ENCODE measurements at places on chromosomes 3 and 15. TPM values are rescaled to one million over a fixed set of nuclear protein-coding genes. Genes with fewer than 3 reads are reported as not detected.

- H3K27ac ChIP-seq, result no peak overlapping the region
- no peaks in the 10 kb centered on the region for H3K36me3 ChIP-seq
- H3K4me1 ChIP-seq, result no peaks in the 10 kb centered on the region
Observed at GRCh38 chr3:157652366-157652765, 149.2 kb upstream of the VEPH1 start.

GRCh38 chr3:58176827-58177489 is 33.8 kb downstream of the DNASE1L3 start:
- H3K27ac ChIP-seq, result no peak overlapping the region
- no peak overlapping the region for H3K4me3 ChIP-seq
- H3K36me3 ChIP-seq, result no peaks in the 10 kb centered on the region
- no peak for DNase-seq

Gene HRH1
- 13.7 TPM for total RNA-seq

- no peak for DNase-seq
- H3K36me3 ChIP-seq, result no peaks in the 10 kb centered on the region
- H3K4me3 ChIP-seq, result no peak overlapping the region
Observed at GRCh38 chr3:14393440-14394106, 8.8 kb upstream of the SLC6A6 start.

- H3K27me3 ChIP-seq, result no peaks in the 10 kb centered on the region
- no peak overlapping the region for H3K27ac ChIP-seq
- DNase-seq, result peak; percentile 22
- H3K4me3 ChIP-seq, result no peak overlapping the region
Observed at GRCh38 chr15:78398076-78398825, 39.8 kb upstream of the IREB2 start.

Gene MAP1A
- total RNA-seq, result 5.1 TPM

Gene MORC1
- not detected for total RNA-seq

Gene COLQ
- 0.53 TPM for total RNA-seq

DNA sequence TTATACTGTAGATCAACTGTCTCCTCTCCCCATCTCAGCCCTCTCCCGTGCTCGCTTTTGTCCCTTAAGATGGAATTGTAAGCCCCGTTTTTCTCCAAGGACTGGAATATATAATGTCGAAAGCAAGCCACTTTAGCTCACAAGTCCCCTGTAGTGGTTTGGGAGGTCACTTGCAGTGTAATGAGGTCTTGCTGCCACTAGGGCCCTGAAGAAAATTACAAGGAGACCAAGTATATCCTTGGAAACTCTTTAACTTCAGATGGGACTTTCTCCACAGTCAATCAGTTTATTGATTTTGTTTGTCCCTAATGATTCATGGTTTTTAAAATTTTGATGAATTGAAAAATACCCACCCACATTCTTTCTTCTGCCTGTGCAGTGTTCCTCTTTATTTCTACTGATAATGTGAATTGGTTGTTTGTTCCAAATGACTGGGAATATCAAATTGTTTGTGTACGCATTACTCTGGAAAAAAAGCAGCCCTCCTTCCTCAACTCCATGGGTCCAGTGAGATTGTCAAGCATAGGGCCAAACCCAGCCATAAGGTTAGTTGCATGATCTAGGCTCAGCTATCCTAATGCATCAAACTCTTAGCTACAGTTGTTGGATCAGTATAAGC is 294.8 kb downstream of the MCTP2 start:
- no peaks in the 10 kb centered on the region for H3K36me3 ChIP-seq
- no peaks in the 10 kb centered on the region for H3K4me1 ChIP-seq
- H3K4me3 ChIP-seq, result no peak overlapping the region

DNA sequence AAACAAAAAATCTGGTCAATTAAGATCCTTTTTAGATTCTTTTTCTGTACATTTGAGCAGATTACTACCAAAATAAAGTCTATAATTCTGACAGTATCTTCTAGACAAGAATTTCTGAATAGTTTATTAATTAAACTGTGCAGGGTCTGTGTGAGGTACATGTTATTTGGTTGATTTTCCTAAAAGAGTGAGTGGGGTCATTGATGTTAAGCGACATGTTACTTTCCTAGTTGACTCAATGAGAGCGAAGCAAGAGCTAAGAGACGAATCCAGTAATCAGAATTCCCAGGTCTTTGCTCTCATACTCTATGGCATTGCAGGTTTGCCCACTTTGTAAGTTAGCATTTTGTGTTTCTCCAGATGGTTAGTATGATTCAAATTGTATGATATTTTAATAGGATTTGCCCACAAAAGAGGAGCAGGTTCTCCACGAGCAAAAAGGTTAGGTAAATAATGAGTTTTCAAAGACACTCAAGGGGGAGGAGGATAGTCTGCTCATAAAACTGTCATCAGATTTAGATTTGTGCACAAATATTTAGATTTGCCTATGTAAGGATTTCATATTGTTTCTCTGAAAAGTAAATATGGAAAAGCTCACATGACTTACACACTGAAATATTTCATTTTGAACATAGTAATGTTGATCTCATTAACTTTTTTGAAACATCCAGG is 217.2 kb upstream of the CGNL1 start:
- H3K36me3 ChIP-seq, result no peaks in the 10 kb centered on the region
- H3K4me1 ChIP-seq, result no peaks in the 10 kb centered on the region
- no peaks in the 10 kb centered on the region for H3K27me3 ChIP-seq

GRCh38 chr15:78364233-78364632 is 24.1 kb downstream of the CRABP1 start:
- no peaks in the 10 kb centered on the region for H3K36me3 ChIP-seq
- DNase-seq, result no peak
- H3K4me1 ChIP-seq, result no peaks in the 10 kb centered on the region
- H3K4me3 ChIP-seq, result no peak overlapping the region
- no peaks in the 10 kb centered on the region for H3K27me3 ChIP-seq
- no peak overlapping the region for H3K27ac ChIP-seq

GRCh38 chr15:59594493-59594942 is 17.1 kb upstream of the GCNT3 start:
- H3K4me1 ChIP-seq, result peaks cover 19% of the 10 kb centered on the region
- DNase-seq, result no peak
- H3K27me3 ChIP-seq, result no peaks in the 10 kb centered on the region
- H3K4me3 ChIP-seq, result no peak overlapping the region

DNA sequence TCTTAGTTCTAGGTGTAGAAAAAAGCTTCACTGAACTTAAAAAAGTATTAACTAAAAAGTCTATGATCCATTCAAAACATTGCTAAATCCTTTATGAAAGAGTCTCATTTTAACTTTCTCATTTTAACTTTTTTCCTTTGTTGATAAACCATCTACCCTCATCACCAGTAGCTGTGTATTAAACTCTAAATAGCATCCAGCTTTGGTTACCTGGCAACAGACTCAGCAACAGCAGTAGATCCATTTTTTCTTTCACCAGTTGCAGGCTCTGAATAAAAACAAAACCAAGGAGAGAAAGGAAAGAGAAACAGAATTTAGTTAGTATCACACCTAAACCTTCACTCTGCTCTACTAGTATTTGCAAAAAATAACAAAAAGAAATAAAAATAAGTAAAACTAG is 51.6 kb downstream of the TP53BP1 start:
- H3K27ac ChIP-seq, result no peak overlapping the region
- no peaks in the 10 kb centered on the region for H3K27me3 ChIP-seq
- H3K4me3 ChIP-seq, result no peak overlapping the region
- DNase-seq, result no peak
- no peaks in the 10 kb centered on the region for H3K36me3 ChIP-seq
- H3K4me1 ChIP-seq, result no peaks in the 10 kb centered on the region

DNA sequence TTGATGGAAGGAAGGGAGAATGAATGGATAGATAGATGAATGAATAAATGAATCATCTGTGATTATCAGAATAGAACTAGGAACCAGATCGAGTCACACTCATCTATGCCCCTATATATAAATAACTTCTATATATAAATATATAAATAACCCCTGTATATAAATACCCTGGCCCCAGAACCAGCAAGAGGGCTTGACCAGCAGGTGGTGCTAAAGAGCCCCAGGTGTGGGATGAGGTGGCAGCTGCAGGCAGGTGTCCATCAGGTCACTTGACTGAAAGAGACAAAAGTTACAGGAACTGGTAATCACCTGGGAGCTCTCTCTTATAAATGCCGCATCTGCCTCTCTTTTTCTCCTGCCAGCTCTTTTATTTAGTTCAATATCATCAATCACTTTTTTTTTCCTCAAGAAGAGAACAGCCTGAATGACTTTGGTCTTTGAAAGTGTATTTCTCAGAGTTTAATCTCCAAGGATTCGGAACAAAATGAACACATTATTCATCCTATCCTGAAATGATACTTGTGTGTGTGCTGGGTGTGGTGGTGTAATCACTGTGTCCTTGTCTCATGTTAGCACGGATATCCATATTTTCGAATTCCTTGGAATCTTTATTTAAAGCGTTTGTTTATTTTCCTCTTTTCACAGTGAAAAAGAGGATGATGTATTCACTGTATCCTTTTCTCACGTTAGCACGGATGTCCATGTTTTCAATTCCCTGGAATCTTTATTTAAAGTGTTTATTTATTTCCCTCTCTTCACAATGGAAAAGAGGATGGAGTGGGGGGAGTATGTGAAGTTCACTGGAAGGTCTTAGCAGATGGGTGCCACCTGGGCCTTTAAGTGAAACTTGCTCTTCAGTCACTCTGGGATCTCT is 35.4 kb upstream of the ATG7 start:
- H3K27ac ChIP-seq, result no peak overlapping the region
- no peaks in the 10 kb centered on the region for H3K27me3 ChIP-seq
- H3K4me1 ChIP-seq, result no peaks in the 10 kb centered on the region

Gene CCR9
- 4.4 TPM for total RNA-seq

Gene VILL
- total RNA-seq, result 309 TPM

DNA sequence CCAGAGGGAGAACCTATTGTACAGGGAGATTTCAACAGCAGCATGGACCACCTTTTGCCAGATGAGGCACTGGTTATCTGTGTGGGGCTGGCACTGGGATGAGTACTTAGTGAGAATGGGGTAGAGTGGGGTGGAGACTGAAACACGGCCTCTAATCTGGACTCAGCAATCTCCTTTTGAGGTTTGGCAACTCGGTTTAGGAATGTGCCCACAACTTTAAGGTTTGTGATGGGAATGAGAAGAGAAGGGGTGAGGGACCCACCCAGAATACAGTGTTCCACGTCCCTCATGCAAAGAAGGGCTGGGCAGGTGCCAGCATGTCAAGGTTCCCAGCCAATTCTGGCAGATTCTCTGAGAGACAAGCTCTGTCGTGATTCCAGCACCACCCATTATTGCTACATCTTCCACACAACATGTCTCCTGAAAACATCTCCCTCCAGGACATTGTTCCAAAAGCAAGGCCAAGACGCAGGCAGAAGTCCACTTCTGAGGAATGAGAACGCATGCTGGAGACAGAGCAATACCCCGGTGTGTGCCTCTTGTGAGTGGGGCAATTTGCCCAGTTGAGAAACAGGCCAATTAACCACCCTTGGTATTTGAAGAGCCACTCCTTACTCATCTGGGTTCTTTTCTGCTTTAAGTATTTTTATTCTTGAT is 37.5 kb upstream of the CCR4 start:
- no peak overlapping the region for H3K27ac ChIP-seq
- no peaks in the 10 kb centered on the region for H3K4me1 ChIP-seq
- no peak overlapping the region for H3K4me3 ChIP-seq

GRCh38 chr3:97340940-97341339 is 423.6 kb upstream of the ARL6 start:
- no peak overlapping the region for H3K27ac ChIP-seq
- DNase-seq, result no peak
- H3K4me3 ChIP-seq, result no peak overlapping the region
- no peaks in the 10 kb centered on the region for H3K4me1 ChIP-seq

Gene APOD
- total RNA-seq, result 22.3 TPM

DNA sequence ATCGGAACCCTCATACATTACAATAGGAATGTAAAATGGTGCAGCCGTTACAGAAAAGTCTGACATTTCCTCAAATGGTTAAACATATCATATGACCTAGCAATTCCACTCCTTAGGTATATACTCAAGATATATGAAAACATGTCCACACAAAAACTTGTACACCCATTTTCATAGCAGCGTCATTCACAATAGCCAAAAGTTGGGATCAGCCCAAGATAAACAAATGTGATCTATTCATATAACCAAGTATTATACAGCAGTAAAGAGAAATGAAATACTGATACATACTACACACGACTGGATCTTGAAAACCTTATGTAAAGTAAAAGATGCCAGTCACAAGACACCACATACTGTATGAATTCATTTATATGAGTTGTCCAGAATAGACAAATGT is 102.4 kb downstream of the MSL2 start:
- H3K27me3 ChIP-seq, result no peaks in the 10 kb centered on the region
- peaks cover 6% of the 10 kb centered on the region for H3K36me3 ChIP-seq
- H3K4me1 ChIP-seq, result no peaks in the 10 kb centered on the region

Gene BCL2A1
- total RNA-seq, result 3.8 TPM

Gene SKOR1
- 1.2 TPM for total RNA-seq

Gene SIN3A
- total RNA-seq, result 31.5 TPM

GRCh38 chr3:183692436-183692835 is 5.2 kb upstream of the YEATS2 start:
- H3K36me3 ChIP-seq, result no peaks in the 10 kb centered on the region
- no peak for DNase-seq
- no peaks in the 10 kb centered on the region for H3K4me1 ChIP-seq
- no peak overlapping the region for H3K27ac ChIP-seq
- no peaks in the 10 kb centered on the region for H3K27me3 ChIP-seq
- no peak overlapping the region for H3K4me3 ChIP-seq

DNA sequence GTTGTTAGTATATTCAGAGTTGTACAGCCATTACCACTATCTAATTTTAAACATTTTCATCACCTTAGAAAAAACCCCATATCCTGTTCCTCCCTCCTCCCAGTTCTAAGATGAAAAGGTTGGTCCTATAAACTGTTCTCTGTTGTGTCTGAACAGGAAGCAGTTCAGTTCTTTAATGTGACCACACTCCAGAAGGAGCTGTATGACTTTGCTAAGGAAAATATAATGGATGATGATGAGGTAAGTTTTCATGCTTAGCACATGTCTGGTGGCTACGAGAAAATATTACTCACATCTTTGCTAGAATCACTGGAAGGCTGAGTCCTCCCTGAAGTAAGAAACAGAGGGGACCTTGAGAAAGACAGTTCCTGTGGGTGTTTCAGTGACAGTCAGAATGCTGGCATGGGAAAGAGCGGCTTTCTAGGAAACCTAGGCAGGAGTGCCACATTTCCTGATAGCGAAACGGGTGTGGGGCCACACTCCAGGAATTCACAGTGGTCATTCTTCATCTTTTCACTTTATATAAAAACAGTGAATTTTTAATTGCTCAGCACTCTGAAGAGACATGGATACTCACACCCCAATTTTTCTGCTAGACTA is 20.3 kb downstream of the CRTAP start:
- no peak overlapping the region for H3K27ac ChIP-seq
- no peak for DNase-seq
- H3K36me3 ChIP-seq, result peaks cover 58% of the 10 kb centered on the region
- no peaks in the 10 kb centered on the region for H3K27me3 ChIP-seq
- no peak overlapping the region for H3K4me3 ChIP-seq

DNA sequence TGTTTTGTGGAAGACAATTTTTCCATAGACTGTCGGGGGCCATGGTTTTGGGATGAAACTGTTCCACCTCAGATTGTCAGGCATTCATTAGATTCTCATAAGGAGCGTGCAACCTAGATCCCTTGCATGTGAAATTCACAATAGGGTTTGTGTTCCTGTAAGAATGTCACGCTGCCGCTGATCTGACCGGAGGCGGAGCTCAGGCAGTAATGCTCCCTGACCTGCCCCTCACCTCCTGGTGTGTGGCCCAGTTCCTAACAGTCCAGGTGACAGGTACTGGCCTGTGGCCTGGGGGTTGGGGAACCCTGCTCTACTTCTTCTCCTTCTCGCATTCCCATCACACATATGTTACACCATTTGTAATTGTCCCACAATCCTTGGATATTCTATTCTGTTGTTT is 11.0 kb downstream of the CHRNA7 start:
- DNase-seq, result no peak
- H3K27me3 ChIP-seq, result no peaks in the 10 kb centered on the region
- H3K36me3 ChIP-seq, result no peaks in the 10 kb centered on the region

Gene SCAANT1
- total RNA-seq, result not detected

Gene PCOLCE2
- 2.5 TPM for total RNA-seq

Gene DNAH12
- 0.35 TPM for total RNA-seq

Gene KBTBD13
- total RNA-seq, result not detected

Measured in Peyer's patch (tissue), 4 donors.